ENCODE measurements at places on chromosomes 12 and 14.

GRCh38 chr14:56846970-56847930 is 37.0 kb upstream of the OTX2 start:
- no peak for DNase-seq

DNA sequence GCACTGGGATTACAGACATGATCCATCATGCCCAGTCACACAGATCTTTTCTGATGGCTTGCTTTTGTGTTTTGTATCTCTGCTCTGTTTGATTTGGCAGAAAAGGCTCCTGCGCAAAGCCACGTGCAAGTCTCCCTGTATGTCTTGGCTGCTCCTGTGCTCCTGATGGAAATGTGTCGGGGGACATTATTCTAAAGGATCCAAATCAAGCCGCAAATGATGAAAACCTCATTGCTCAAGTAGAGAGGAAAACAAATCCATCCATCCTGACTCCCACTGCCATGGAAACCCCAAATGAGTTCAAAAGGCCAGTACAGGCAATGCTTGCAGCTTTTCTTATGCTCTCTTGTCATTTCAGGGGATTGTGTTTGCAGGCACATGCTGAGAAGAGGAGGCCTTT is 93.8 kb downstream of the NDUFA12 start:
- no peak for DNase-seq

DNA sequence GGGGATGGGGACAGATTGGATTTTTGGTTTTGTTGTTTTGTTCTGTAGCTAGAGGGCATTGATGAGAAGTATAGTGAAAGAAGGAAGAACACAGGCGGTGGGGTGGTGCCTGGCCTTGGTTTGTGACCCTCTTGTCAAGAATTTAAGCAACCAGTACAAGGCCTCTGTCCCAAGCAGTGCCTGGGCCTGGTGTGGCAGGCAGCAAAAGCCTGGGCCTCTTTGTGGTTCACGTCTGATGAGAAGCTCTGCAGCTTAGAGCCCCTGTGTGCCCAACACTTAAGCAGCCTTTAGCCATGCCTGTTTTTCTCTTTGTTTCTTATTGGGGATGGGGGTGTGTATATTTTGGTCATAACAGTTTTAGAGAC is 98.0 kb downstream of the PPP2R5C start:
- no peak for DNase-seq

GRCh38 chr12:93127582-93128331 is 198.7 kb upstream of the EEA1 start:
- peak; percentile 13 for DNase-seq

DNA sequence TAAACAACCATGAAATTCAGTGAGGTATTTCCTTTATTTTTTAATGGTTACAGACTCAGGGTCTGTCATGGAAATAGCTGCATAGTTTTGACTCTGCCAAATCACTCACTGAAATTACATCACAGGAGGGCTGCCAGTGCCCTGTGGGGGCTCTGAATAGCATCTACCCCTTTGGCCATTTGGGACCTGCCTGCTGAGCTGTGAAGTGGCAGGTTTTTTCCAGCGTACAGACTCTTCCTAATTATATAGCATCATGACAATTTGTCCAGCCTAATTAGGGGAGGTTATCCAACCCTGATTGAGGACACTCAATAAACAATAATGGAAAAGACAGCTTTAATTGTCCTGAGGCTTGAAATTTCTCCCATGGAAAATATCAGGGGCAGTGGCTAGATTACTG is 1.8 kb upstream of the COCH start:
- DNase-seq, result no peak

- DNase-seq, result no peak
Measured at GRCh38 chr12:2607881-2608607, 186.7 kb upstream of the FKBP4 start.

DNA sequence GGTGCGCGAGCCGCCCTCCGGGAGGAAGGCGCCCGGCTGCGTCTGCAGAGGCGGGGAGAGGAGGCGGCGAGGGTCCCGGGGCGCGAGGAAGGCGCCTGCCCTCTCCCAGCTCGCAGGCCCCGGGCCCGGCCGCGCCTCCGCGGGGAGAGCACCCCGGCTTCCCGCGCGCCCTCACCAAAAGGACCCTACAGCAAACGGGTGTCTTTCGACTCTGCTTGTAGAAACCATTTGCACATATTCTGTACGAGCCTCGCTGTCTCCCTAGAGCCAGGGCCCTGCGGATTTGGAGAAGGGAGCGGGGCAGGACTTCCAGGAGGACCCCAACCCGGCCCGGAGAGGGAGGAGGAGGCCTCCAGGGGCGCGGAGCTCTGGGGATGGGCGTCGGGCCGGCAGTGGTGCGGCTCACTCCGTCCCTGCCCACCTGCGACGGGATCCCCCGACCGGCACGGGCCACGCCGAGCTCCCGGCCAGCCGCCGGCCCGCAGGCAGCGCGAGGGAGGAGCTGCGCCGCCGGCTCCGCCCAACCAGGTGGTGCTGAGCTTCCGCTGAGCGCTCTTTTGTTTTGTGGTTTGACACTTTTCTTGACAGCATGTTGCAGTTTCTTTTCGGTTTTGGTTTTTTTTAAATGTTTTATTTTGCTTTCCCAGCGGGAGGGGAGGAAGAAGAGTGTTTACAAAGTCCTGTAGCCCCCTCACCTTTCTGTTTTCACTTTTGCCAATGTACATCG is 103.3 kb upstream of the FKBP4 start:
- DNase-seq, result no peak

- no peak for DNase-seq
Measured at GRCh38 chr14:64804754-64805260, 74.9 kb downstream of the SPTB start.

- no peak for DNase-seq
Measured at GRCh38 chr14:99720941-99721791, 37.1 kb downstream of the CYP46A1 start.

DNA sequence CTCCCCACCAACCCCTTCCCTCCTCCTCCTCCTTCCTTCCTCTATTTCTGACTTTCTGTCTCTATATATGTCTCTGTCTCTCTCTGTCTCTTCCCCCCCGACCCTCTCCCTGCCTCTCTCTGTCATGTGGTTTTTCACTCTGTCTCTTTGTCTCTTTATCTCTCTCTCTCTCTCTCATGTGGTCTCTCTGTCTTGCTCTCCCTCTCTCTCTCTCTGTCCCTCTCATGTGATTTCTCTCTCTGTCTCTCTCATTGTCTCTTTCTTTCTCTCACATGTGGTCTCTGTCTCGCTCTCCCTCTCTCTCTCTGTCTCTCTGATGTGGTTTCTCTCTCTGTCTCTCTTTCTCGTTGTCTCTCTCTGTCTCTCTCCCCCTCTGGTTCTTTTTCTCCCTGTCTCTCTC is 59.3 kb downstream of the PHETA1 start:
- no peak for DNase-seq

- no peak for DNase-seq
Measured at GRCh38 chr12:114371250-114371649, 34.7 kb downstream of the TBX5 start.

DNA sequence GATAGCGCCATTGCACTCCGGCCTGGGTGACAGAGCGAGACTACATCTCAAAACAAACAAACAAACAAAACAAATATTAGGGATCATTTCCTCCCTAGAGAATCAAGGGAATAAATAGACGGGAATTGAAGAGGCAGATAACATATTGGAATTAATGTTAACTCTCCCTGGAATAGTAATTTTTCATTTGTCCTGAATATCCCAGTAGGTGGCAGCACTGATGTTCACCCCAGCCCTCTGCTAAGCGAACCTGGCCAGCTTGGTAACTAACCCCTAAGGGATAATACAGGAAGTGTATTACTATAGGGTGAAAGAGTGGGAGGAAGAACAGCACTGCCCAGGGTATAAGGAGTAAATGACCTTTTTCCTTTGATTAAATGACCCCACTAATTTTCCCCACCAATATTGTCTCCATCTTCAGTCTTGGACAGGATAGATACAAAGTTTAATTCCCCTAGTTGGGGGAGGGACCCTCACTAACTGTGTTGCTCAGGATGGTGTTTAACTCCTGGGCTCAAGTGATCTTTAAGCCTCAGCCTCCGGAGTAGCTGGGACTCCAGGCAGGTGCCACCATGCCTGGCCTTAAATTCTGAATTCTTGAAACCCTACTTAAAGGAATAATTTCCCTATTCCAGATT is 40.5 kb downstream of the SLC2A14 start:
- DNase-seq, result peak; percentile 23

DNA sequence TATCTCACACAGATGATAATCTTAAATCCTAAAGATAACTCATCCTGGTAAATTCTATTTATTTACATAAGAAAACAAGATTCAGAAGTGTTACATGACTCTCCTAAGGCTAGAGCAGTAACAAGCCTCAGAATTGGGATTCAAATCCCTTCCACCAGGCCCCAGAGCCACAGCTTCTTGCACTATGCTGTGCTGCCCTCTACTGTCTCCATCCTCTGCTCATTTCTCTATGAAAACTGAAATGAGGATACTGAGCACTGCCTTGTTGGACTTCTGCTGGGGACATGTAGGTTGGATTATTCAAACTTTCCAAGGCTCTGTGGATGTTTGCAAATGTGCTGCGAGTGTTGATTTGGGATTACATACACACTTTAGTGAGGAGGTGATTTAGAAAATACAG is 23.5 kb upstream of the C12orf50 start:
- no peak for DNase-seq

- no peak for DNase-seq
Measured at GRCh38 chr14:57060276-57060955, 208.3 kb downstream of the EXOC5 start.

DNA sequence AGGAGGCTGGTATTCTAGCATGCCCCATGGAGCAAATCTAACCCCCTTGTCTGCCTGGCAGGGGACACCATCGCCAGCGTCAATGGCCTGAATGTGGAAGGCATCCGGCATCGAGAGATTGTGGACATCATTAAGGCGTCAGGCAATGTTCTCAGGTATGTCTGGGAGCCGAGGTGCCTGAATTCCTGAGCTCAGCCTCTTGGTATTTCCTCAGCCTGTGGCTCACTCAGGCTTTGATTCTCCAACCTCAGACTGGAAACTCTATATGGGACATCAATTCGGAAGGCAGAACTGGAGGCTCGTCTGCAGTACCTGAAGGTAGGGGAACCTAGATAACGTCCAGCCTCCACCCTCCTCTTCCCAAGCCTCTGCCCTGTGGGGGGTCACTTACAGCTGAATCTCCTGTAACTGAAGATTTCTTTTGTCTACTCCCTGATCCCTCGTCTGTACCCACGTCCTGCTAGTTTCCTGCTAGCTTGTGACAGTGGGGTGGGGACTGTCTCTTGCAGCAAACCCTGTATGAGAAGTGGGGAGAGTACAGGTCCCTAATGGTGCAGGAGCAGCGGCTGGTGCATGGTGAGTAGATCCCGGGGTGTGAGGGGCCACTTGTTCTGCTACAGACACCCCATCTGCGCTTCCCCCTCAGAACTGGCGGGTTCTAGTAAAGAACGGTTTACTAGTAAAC is 7.0 kb downstream of the TAMALIN start:
- no peak for DNase-seq

DNA sequence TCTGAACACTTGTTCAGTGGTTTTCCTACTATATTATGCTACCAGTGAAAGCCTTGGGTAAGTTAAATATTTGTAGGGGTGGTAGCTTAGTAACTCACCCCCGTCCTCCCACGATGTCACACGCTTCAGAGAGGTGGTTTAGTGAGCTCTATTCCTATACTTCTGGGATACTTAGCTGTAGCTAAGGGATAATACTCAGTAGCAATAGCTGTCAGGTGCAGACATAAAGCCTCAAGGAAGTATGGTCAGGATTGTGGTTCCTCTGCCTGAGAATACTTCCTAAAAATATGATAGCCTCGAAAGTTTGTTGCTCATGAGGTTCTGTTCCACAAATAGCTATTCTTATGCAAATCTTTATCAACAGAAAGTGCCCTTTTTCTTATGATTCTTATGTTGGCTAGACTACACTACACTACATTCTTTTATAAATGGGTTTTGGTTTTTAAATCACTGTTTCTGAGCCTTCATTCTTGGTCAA is 11.9 kb downstream of the DLST start:
- no peak for DNase-seq

GRCh38 chr14:61179061-61179690 is 102.0 kb downstream of the TMEM30B start:
- DNase-seq, result no peak

- no peak for DNase-seq
Measured at GRCh38 chr14:75515629-75515996, 6.7 kb upstream of the BATF start.

DNA sequence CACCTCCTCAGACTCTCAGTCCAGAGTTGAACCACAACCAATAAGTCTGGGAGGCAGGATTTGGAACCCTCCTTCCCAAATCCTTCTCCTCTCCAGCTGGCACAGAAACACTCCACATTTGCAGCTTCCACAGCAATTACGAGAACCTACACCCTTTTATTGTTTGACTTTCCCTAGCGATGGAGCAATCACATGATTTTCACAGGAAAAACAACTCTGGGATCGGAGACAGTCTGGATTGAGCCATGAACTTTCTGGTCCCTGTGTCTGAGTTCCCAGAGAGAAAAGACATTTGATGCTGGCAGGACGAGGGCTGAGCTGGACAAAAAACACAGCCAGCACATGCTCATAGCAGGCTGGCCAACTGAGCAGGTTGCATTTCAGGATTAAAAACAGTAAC is 49.0 kb upstream of the STON2 start:
- DNase-seq, result no peak

DNA sequence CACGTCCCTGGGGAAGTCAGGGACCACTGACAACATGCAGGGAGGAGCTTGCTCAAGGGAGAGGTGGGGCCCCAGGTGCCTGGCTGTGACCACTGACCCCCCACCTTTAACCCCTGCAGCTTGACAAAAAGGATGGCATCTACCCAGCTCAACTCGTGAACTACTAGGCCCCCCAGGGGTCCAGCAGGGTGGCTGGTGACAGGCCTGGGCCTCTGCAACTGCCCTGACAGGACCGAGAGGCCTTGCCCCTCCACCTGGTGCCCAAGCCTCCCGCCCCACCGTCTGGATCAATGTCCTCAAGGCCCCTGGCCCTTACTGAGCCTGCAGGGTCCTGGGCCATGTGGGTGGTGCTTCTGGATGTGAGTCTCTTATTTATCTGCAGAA is 26.3 kb downstream of the HIP1R start:
- DNase-seq, result no peak

GRCh38 chr12:130480887-130481286 is 143.2 kb downstream of the PIWIL1 start:
- no peak for DNase-seq

- DNase-seq, result peak; percentile 31
Measured at GRCh38 chr12:57844709-57845477, 1.6 kb downstream of the CTDSP2 start.

DNA sequence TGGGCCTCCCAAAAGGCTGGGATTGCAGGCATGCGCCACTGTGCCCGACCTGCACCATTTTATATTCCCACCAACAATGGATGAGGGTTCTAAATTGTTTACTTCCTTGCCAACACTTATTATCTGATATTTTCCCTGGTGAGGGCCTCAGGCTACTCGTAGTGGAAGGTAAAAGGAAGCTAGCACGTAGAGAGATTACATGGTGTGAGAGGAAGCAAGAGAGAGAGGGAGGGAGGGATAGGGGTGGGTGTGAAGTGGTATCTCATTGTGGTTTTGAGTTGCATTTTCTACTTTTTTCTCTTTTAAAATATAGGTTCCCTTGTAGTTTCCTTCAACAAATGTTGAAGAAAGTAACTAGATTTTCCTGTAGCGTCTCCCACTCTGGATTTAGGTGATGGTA is 30.9 kb downstream of the MYO1H start:
- DNase-seq, result no peak

GRCh38 chr12:121773011-121773777 is 20.3 kb downstream of the RHOF start:
- peak; percentile 80 for DNase-seq

- DNase-seq, result no peak
Measured at GRCh38 chr14:85528897-85529631, 880 bp upstream of the FLRT2 start.

GRCh38 chr14:80494769-80495168 is 283.5 kb upstream of the DIO2 start:
- no peak for DNase-seq

- peak; percentile 74 for DNase-seq
Measured at GRCh38 chr12:51393676-51394545, 2.7 kb upstream of the GALNT6 start.
